ENCODE measurements at places on chromosomes 16 and 17.

- DNase-seq, result no peak
Measured at GRCh38 chr17:19757536-19758180, 9.6 kb upstream of the ALDH3A1 start.

GRCh38 chr17:61084260-61084659, 315.4 kb upstream of the TBX2 start:
- DNase-seq, result no peak

- DNase-seq, result no peak
Measured at GRCh38 chr17:82172486-82173160, 40.0 kb downstream of the CCDC57 start.

GRCh38 chr17:49637050-49637449, 40.8 kb downstream of the SPOP start:
- DNase-seq, result no peak

DNA sequence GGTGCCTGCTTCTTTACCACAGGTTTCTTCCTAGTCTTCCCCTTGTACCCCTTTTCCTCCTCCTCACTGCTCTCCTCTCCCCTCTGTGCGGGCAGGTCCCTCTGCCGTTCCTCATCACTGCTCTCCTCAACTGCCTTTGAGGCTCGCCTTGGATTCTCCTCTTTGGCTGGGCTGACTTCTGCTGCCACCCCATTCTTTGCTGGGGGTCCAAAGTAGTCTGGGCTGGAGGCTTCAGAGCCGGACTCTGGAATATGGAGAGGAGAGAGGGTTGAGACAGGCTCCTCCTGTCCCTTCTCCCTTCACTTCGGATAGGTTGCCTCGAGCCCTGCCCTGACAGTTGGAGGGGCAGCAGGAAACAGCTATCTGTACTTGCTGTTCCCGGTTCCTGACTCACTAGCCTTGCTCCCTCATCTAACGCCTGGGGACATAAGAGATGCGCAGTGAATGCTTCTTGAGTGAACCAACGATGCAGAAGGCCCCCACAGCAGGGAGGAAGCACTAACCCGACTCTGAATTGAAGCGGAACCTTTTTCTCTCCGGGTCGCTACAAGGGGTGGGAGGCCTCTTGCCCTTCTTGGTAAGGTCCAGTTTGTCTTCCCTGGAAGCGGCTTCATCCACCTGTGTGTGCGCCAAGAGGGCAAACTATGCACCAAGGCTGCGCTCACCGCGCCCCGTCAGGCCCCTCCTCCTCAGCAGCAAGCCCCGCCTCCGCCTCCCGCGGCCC, 655 bp downstream of the HIRIP3 start:
- no peak for DNase-seq

GRCh38 chr16:69302301-69302700, 8.8 kb upstream of the VPS4A start:
- DNase-seq, result no peak

- DNase-seq, result no peak
Measured at GRCh38 chr17:7233701-7234082, 625 bp downstream of the DVL2 start.

GRCh38 chr17:31581491-31581890, 190.0 kb downstream of the RAB11FIP4 start:
- no peak for DNase-seq

DNA sequence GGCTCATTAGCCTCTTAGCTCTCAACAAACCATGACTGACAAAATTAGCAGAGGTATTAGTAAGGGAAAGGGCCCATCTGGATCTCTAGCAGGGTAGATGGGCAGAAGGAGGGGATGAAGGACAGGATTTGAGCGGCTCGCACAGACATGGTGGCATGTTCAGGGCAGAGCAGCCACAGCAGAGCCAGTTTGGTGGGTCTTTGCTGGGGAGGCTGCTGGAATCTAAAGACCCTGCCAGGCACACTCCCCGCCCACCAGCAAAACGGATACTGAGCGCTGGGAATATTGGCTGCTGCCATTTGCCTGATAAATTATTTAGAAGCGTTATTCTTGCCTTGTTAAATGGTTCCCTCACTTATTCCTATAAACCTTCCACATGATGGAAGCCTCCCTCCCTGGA, 20.7 kb upstream of the NAT9 start:
- no peak for DNase-seq

DNA sequence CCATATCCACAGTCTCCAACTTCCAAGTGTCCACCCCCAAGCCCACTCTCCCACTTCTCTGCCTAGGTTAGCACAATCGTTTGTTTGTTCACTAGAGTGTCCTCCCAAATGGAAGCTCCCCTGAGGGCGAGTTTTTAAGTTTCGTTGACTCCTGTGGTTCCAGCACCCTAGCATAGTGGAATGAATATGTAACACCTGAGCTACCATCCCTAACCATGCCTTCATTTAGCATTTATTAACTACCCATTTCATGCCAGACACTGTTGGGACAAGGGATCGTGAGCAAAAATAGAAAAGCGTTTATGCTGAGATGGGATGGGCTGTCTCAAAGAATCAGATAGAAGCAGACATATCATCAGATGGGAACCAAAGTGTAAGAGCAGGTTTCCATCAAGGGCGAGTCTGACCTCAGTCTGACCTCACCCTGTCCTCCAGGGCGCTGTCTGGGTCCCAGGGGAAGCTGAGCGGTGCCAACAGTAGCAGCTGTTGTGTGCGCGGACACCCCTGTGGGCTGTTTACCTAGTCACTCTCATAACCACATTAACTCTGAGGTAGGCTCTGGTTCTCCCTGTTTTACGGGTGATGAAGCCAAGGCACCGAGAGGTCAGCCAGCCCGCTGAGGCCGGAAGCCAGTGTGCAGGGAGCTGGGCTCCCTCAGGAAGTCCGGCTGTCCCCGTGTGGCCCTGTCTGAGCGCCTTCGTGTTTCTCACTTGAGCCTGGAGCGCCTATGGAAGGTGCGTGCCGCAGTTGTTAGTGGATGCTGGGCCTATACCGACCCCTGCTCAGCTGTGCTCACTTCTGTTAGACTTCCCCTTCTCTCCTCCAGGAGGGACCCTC, 6.2 kb downstream of the CNP start:
- no peak for DNase-seq

GRCh38 chr17:66930933-66931332, 33.6 kb upstream of the CACNG4 start:
- no peak for DNase-seq

DNA sequence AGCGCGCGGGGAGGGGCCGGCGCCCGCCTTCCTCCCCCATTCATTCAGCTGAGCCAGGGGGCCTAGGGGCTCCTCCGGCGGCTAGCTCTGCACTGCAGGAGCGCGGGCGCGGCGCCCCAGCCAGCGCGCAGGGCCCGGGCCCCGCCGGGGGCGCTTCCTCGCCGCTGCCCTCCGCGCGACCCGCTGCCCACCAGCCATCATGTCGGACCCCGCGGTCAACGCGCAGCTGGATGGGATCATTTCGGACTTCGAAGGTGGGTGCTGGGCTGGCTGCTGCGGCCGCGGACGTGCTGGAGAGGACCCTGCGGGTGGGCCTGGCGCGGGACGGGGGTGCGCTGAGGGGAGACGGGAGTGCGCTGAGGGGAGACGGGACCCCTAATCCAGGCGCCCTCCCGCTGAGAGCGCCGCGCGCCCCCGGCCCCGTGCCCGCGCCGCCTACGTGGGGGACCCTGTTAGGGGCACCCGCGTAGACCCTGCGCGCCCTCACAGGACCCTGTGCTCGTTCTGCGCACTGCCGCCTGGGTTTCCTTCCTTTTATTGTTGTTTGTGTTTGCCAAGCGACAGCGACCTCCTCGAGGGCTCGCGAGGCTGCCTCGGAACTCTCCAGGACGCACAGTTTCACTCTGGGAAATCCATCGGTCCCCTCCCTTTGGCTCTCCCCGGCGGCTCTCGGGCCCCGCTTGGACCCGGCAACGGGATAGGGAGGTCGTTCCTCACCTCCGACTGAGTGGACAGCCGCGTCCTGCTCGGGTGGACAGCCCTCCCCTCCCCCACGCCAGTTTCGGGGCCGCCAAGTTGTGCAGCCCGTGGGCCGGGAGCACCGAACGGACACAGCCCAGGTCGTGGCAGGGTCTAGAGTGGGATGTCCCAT, 232.8 kb downstream of the SEC14L1 start:
- DNase-seq, result no peak

DNA sequence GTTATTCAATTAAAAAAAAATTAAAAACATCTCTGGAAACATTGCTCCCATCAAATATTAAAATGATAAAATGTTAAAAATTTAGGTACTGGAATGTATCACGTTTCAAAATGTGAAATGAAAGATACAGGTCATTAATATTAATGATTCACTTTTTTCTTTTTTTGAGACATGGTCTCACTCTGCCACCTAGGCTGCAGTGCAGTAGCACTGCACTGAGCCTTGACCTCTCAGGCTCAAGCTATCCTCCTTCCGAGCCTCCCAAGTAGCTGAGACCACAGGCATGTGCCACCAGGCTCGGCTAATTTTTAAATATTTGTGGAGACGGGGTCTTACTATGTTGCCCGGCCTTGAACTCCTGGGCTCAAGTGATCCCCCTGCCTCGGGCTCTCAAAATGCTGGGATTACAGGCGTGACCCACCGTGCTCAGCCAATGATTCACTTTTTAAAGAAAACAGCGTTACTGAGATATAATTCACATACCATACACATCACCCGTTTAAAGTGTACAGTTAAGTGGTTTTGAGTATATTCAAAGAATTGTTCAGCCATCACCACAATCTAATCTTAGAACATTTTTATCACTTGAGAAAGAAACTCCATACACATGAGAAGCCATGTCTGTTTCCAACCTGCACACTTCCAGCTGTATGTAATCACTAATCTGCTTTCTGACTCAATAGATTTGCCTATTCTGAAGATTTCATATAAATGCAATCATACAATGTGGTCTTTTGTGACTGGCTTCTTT, 19.1 kb upstream of the NETO2 start:
- DNase-seq, result no peak

DNA sequence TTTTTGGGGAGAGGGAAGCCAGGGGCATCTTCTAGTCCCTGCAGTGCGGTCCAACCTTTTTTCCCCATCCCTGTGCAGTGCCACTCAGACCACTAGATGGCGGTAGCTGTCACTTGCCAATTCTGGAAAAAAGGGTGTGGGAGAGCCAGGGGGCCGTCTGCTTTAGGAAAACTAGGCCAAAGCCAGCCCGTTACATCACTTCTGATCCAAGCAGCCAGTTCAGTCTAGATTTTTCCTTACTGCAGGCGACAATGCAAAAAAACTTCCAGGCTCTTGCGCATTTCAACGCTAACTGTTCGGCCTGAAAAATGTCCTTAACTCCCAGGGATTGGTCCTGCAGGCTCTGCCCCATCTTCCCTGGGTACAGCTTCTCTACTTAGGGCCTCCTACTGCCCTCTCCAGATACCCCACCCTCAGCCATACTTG, 69.2 kb upstream of the CES5A start:
- DNase-seq, result no peak

DNA sequence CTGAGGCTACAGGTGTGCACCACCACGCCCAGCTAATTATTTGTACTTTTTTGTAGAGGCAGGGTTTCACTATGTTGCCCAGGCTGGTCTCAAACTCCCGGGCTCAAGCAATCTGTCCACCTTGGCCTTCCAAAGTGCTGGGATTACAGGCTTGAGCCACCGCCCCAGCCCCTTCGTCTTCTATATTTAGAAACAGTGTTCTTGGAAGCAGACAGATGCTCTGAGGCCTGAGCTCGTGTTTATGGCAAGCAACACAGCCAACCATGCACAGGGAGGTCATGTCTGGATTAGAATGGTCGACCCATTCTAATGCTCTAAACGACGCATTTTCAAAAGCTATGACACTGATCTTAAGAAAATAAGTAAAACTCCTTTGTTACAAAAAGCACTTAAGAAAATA, 16.6 kb downstream of the TMEM204 start:
- no peak for DNase-seq

Measured in GM04503 (cell line).